ENCODE measurements at places on chromosomes 2 and 18. TPM values are rescaled to one million over a fixed set of nuclear protein-coding genes. Genes with fewer than 3 reads are reported as not detected.

DNA sequence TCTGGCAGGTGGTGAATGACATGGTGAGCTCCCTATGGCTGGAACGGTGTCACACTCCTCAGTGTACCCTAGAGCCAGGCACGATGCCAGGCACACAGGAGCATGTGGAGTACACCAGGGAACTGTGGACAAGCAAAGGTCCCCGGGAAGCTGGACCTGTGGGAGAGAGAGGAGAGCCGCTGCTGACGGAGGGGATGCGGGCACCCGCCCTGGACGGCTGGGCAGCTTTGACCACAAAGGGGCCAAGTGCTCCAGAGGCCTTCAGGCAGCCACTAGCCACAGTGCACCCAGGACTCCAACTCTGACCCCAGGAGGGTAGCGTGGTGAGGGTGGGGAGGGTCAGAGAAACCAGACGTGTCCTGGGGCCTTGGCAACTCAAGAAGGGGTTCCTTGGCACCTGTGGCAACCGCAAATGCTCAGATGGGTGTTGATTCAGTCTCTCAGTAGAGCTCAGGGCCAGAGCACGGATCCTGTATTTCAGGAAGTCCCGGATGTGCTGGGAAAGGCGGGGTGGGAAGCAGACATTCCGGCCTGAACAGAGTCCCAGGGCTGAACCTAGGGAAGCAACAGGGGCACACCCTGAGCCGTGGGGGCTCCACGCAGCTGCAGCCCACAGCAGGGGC is 2.3 kb upstream of the MAB21L4 start:
- H3K27ac ChIP-seq, result no peak overlapping the region
- H3K27me3 ChIP-seq, result no peaks in the 10 kb centered on the region
- DNase-seq, result no peak
- H3K36me3 ChIP-seq, result no peaks in the 10 kb centered on the region

- no peaks in the 10 kb centered on the region for H3K27me3 ChIP-seq
- H3K36me3 ChIP-seq, result peaks cover 10% of the 10 kb centered on the region
- no peak for DNase-seq
- H3K27ac ChIP-seq, result no peak overlapping the region
- no peak overlapping the region for H3K4me3 ChIP-seq
These were observed 15.3 kb upstream of the MFSD2B start for GRCh38 chr2:23994567-23994966.

- no peak for DNase-seq
- H3K27me3 ChIP-seq, result no peaks in the 10 kb centered on the region
- H3K27ac ChIP-seq, result peak overlapping the region; percentile 25
These were observed 36.5 kb upstream of the SNED1 start for GRCh38 chr2:240961910-240962299.

NPHP1 gene
- polyA plus RNA-seq, result 11.8 TPM

HOXD3 gene
- 23.0 TPM for polyA plus RNA-seq
